T-helper 9 cell (primary cell): ENCODE measurements at places on chromosomes 3 and 15.

DNA sequence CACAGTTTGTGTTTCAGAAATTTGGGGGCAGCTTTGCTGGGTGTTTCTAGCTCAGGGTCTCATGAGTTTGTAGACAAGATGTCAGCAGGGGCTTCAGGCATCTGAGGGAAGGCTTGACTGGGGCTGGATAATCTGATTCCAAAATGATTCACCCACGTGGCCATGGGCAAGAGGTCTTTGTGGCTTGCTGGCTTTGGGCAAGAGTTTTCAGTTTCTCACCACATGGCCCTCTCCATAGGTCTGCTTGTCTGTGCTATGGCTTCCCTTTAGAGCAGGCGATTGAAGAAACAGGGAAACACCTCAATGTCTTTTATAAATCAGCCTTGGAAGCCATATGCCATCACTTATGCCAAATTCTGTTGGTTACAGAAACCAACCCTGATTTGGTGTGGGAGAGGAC is 11.9 kb downstream of the RPS27L start:
- no peak for DNase-seq

GRCh38 chr15:23687143-23687470 is at the start of gene NDN:
TSS of gene NDN (minus strand) at chr15:23687305. CDS start at chr15:23687217, 88 bp downstream.
- no peak for DNase-seq

- no peak for DNase-seq
Observed at GRCh38 chr3:141788149-141788548, 24.9 kb downstream of the GRK7 start.

GRCh38 chr3:189419038-189419437 is 212.2 kb upstream of the TP63 start:
- no peak for DNase-seq

DNA sequence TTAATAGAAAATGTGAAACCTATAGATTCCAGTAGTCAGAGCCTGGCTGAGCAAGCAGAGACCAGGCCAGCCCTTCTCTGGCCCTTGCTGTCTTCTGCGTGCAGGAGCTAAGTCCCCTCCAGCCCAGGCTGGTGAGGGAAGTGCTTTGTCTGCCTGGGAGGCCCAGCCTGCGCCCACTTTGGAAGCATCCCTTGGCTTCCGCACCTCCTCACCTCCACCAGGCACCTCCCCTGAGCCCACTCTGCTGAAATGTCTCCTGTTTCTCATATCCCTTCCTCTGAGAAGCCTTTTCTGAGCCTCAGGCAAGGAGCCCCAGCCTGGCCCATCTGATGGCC is 45.3 kb downstream of the ALDH1L1 start:
- DNase-seq, result no peak

- DNase-seq, result no peak
Observed at GRCh38 chr15:65246026-65246714, 34.9 kb upstream of the CILP start.
